CD4-positive, alpha-beta T cell treated with Interleukin-1 beta for 1 hour (primary cell): ENCODE measurements at places on chromosomes 2 and 18.

- no peak for DNase-seq
Measured at GRCh38 chr2:99776206-99776905, 286.5 kb upstream of the REV1 start.

- DNase-seq: no peak
Measured at GRCh38 chr2:178819147-178819875, 12.1 kb upstream of the TTN start.

DNA sequence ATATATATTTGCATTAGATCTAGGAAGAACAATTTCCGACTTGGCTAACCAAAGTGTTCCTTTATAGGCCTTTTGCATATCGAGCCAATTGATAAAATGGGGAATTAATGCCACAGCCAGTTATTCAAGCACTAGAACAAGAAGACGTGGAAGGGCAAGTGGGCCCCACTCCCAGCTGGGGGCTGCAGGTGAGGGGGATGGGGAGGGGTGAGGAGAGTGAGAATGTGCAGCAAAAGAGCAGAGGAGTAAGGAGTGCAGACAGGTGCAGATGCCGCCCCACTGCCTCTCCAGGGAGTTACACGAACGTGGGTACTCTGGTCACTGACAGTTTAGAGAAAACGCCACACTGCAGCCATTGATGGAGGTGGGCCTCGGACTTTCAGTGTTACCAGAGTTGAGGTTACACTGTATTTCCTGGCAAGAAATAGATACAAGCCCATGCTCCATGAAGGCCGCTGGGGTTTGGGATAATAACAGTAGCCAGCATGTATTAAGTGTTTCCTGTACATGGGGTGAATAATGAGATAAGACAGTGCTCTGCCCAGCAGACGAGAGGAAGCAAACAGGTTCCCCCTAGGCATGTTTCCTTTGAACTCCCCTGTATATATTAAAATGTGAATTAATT, 40.9 kb downstream of the GORASP2 start:
- no peak for DNase-seq

- DNase-seq: no peak
Measured at GRCh38 chr2:10202131-10202665, 79.7 kb downstream of the RRM2 start.

- no peak for DNase-seq
Measured at GRCh38 chr2:28369358-28369757, 23.3 kb upstream of the FOSL2 start.
